ENCODE measurements at places on chromosomes 4 and X. TPM values are rescaled to one million over a fixed set of nuclear protein-coding genes. Genes with fewer than 3 reads are reported as not detected.

The GRIA3 gene
- 15.0 TPM for polyA plus RNA-seq

The DDIT4L gene
- 0.64 TPM for polyA plus RNA-seq

The WWC2 gene
- 17.5 TPM for polyA plus RNA-seq

The TSR2 gene
- 49.6 TPM for polyA plus RNA-seq

The UGT2B7 gene
- polyA plus RNA-seq, result 0.07 TPM

The RAB39B gene
- 0.77 TPM for polyA plus RNA-seq

The PAGE2B gene
- not detected for polyA plus RNA-seq

The MOB1B gene
- 3.5 TPM for polyA plus RNA-seq

The CXXC4 gene
- polyA plus RNA-seq, result 0.72 TPM

The RHOXF1 gene
- not detected for polyA plus RNA-seq

The ERVMER34-1 gene
- polyA plus RNA-seq, result 0.44 TPM

The SH3TC1 gene
- polyA plus RNA-seq, result 28.0 TPM

The OTUD6A gene
- polyA plus RNA-seq, result not detected

The EPGN gene
- polyA plus RNA-seq, result not detected

The CLDN34 gene
- not detected for polyA plus RNA-seq

The ATP2B3 gene
- 13.6 TPM for polyA plus RNA-seq

The AWAT2 gene
- polyA plus RNA-seq, result not detected

The CDKL2 gene
- 0.13 TPM for polyA plus RNA-seq
